ENCODE measurements at places on chromosomes 11 and 22.

GRCh38 chr11:85896876-85897275 lies 41.7 kb downstream of the CCDC83 start:
- DNase-seq = no peak

DNA sequence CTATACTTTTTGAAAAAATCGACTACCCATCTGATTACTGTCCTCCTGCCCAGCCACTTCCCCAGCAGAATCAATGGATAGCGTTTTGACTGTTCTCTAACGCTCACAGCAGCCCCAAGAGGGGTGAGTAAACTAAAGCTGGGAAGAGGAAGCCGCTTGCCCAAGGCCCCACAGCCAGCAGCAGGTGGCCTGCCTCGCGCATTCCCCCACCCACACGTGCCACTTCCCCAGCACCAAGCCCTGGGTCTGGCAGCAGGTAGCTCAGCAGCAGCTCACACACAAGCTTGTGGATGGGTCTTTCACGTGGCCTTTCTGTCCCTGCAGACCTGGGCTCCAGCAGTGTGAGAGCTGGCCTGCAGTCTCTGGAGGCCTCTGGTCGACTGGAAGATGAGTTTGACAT lies 34.3 kb downstream of the TOM1 start:
- DNase-seq = no peak

DNA sequence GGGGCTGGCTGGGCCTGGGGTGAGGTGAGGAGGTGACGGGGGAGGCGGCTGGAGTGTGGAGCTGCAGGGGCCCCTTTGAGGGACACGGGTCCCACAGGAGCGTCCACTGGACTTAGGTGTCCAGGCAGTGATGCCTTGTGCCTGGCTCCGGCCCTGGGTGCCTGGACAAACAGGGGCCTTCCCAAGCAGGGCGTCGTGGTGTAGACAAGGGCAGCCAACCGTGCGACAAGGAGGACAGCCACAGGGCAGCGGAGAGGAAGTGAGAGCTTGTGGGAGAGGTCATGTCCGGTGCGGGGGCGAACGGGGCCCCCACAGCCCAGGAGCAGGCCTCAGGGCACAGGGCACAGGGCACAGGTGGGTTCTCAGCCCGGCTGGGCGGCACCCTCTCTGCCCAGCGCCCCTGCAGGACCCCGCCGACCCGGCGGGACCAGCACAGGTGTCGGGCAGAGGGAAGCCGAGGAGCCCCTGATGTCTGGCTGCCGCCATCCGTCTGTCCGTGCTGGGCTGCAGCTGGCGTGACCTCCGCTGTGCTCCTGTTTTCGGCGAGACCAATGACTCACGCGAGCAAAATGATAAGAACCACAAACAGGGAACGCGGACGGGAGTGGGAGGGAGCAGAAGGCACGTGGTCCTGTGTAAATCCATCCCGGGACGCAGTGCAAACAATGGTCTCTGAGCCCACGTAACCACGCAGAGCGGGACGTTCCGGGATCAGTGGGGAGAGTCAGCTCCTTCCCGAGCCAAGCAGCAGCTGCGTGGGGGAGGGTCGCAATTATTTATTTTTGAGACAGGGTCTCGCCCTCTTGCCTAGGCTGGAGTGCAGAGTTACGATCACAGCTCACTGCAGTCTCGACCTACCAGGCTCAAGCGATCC lies 49.1 kb upstream of the A4GALT start:
- peak; percentile 48 for DNase-seq

DNA sequence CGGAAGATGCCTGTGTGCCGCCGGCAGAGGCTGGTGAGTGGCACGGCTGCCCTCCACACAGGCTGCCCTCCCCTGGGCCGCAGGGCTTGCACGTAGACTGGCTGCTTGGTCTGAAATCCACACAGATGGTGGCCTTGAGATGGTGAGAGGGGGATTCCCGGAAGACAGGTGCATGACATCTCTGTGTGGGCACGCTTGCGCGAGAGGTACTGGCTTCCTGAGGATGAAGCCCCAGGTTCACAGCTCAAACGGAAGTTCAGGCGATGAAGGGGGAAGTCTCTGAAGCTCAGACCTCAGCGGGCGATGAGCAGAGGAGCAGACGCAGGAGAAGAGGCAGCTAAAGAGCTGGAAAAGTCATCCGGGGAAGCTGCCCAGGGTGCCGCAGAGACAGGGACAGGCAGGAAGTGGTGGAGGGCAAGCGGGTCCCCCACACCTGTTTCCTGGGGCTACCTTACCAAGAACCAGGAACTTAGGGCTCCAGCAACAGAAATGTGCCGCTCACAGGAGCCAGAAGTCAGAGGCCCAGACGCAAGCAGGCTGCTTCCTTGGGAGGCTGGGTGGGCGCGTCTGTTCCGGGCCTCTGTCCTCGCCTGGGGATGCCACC lies 7.2 kb downstream of the CRELD2 start:
- DNase-seq = peak; percentile 89

GRCh38 chr22:22738959-22739585 lies 94.7 kb downstream of the GGTLC2 start:
- DNase-seq = no peak

DNA sequence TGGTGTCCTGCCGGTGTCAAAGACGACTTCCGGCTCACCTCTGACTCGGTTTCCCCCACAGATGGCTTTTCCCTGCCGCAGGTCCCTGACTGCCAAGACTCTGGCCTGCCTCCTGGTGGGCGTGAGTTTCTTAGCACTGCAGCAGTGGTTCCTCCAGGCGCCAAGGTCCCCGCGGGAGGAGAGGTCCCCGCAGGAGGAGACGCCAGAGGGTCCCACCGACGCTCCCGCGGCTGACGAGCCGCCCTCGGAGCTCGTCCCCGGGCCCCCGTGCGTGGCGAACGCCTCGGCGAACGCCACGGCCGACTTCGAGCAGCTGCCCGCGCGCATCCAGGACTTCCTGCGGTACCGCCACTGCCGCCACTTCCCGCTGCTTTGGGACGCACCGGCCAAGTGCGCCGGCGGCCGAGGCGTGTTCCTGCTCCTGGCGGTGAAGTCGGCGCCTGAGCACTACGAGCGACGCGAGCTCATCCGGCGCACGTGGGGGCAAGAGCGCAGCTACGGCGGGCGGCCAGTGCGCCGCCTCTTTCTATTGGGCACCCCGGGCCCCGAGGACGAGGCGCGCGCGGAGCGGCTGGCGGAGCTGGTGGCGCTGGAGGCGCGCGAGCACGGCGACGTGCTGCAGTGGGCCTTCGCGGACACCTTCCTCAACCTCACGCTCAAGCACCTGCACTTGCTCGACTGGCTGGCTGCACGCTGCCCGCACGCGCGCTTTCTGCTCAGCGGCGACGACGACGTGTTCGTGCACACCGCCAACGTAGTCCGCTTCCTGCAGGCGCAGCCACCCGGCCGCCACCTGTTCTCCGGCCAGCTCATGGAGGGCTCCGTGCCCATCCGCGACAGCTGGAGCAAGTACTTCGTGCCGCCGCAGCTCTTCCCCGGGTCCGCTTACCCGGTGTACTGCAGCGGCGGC lies 5.5 kb downstream of the B3GNT6 start:
- no peak for DNase-seq

- no peak for DNase-seq
These were observed 106.8 kb upstream of the NECTIN1 start for GRCh38 chr11:119835753-119836152.

- DNase-seq = no peak
These were observed 468 bp downstream of the ZDHHC8 start for GRCh38 chr22:20131859-20132685.

DNA sequence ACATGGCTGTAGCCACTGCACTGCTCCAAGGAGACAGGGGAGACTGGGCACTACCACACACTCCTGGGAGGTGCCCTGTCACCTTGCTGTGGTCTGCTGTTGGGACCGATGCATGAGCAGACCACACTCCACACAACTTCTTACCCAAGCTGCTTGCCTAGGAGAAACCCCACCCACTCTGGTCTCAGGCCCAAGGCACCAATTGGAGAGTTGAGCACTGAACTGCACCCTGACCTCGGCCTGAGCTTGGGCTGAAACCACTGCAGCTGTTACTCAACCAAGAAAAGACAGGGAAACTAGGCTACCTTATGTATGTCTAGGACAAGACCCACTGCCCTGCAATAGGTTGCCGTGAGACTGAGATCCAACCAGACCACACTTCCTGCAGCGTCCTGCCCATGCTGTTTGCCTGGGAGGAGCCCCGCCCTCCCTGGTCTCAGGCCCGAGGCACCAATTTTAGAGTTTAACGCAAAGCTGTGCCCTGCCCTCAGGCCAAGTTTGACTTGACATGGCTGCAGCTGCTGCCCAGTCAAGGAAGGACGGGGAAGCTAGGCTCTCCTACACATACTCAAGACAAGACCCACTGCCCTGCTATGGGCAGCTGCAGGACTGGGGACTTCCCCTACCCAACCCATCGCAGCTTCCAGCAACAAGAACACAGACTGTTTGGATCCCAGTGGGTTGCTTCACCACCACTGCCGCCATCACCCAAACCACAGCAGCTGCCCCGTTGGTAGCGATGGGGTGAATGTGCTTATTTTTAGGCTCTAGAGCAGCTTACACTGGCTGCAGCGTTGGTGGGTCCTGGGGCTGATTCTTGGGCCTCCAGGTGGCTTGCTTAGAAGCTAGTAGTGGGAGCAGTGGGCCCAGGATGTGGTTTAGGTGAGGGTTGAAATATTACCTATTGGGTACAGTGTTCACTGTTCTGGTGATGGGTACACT lies 66.8 kb downstream of the BRD1 start:
- no peak for DNase-seq

DNA sequence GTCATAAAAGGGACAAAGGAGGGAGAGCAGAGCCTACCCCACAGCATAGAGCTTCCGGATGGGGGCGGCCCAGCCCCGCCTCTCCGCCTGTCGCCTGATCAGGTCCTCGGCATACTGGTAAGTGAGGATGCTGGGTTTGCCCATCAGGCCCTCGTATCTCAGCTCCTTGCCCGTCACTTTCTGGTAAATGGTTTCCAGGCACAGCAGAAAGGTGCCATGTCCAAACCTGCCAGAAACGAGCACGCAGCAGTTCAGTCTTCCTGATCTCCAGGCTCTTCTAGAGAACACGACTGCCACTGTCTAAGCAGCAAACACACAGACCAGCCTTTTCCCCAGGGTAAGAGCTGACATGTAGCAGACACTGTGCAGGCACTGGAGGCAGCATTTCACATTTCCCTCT lies 17.4 kb upstream of the TMEM121B start:
- DNase-seq = no peak

GRCh38 chr11:62770778-62771143 lies 435 bp upstream of the TAF6L start:
- no peak for DNase-seq

DNA sequence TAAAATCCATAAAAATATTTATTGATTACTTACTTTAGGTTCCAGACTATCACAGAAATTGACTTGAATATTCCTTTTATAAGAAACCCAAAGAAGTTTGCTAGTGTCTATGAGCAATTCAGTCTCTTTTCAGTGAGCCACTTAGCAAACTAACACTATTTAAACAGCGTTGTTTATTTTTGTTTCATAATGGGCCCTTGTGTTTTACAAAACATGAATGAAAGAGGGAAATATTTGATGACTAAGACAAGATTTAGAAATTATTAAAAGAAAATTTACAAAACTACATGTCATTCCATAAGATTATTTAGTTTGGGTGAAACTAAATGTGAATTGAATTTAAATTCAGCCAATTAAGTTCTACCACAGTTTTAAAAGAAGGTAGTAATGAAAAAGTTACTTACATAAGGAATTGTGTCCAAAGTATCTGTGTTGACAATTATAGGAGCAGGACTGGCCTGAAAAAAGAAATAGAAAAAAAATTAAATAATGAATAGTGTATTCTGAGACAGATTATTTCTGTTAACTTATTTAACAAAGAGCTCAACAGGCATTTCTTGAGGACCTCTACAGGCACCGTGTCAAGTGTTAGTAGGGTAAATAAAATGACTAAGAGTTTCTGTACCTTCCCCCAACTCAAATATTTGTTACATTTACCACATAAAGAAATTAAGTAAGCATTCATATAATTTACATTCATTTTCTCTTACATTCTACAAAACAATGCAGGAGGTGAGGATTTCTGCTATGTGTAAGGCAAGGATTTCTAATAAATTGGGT lies 964.9 kb upstream of the CCDC90B start:
- DNase-seq = no peak

DNA sequence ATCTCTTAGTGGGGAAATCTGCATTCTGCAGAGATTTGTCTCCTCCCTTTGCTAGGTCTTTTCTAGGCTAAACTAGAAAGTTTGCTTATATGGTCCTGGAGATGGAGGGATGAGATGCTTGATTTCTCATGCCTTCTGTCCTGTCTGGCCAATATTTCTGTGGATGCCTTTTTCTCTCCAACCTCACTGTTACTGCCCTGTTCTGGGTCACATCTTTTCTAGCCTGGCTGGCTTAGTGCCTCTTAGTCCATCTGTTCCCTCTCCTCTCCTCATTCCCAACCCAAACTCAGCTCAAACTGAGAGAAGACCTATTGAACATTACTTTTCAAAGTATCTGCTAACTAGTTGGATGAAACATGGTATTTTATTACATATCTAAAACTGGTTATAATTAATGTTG lies 62.0 kb downstream of the RRM1 start:
- no peak for DNase-seq

DNA sequence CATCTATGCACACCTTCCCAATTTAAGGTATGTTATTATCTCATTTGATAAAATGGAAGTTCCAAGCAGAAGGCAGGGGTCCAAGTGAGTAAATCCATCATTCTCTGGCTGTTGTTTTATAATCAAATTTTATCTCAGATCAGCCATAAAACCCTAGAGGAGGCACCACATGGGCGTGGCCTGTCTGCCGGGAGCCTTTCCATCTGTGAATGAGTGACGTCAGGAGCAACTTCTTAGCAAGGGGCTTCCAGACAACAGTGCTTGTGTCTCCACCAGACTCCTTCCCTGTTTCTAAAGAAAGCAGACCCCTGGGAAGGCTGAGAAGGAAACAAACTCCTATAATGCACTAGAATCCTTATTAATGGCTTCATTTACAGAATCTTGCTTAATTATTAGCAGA lies 13.5 kb downstream of the SEZ6L start:
- DNase-seq = no peak

DNA sequence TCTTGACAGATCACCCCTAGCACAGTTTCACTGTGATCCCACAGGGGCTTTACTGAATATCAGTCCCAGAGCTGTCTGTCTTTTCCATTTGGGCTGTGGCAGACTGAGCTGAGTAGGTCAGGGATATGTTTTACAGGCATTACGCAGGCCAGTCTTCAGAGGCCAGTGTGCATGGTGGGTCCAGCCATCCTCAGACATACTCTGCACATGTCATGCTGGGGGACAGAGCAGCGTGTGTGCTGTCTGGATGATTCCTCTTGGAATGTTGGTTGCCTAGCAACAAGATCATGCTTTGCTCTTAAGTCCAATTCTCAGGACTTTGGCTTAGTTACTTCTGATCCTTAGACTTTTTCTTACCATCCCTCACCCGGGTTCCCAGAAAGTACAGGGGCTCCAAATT lies 736.5 kb downstream of the DLG2 start:
- no peak for DNase-seq
